ENCODE measurements at places on chromosomes 2 and 18.
A peak's percentile ranks its signal among the peaks of the same experiment; 100 is the strongest.

GRCh38 chr2:86337244-86337835 lies at the start of gene REEP1:
Gene REEP1, minus strand, starts transcription at chr2:86337626. Its CDS starts 116 bp downstream, at chr2:86337510.
- DNase-seq: no peak

DNA sequence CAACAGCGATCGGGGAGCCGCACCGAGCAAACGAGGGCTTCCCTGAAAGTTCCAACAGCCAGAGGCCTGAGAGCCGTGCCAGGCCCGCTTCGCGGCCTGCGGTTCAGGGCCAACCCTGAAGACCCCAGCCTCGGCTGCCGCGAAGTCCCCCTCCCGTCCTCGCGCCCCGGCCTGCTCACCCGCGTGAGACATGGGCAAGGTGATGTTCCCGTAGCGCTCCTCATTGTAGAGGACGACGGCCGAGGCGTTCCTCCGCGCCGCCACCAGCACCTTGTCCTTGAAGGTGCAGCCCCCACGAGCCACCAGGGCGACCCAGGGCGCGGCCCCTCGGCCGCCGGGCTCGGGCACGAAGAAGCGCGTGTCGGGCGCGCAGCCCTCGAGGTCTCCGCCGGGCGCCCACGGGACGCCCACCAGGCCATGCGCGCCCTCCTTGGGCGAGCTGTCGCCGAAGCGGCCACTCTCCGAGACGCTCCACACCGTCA lies 510 bp downstream of the RNF149 start:
- no peak for DNase-seq

- DNase-seq: no peak
Measured at GRCh38 chr2:209348433-209348832, 75.4 kb upstream of the MAP2 start.

GRCh38 chr2:120470041-120470965 lies 124.4 kb downstream of the INHBB start:
- no peak for DNase-seq

DNA sequence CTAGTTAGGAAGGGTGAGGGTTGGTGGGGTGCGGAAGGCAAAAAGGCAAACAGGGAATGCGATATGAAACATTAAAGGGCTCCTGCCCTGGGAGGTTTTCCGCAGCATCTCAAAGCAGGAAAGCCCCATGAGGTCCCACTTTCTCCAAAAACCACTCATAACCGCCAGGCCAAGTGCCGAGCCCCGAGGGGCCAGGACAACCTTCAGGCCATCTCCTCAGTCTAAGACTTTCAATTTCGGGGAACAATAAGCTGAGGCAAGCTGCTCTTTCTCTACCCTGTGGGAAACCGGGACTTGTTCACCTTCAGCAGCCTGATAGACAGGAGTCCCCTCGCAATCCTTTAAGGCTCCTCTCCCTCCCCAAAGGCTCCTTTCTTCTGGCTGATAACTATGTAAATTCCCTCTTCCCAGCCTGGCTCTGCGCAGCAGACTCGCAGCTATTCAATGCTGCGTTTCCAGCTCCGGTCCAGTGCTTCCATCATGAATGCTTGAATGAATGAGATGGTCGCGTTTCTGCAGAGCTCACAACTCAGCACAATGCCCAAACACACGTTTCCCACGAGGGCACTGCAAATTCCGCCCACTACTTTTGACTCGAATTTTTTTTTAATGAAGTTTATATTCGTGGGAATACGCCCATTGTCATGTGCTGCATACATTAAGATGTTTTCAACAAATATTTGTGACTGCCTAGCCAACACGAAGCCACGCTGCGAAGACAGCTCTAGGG lies 1.4 kb downstream of the LAMA1 start:
- no peak for DNase-seq

GRCh38 chr2:21819454-21819853 lies 695.7 kb downstream of the TDRD15 start:
- no peak for DNase-seq

GRCh38 chr18:8435376-8435775 lies 173.9 kb upstream of the RAB12 start:
- no peak for DNase-seq

- DNase-seq: no peak
Measured at GRCh38 chr2:227865291-227865690, 6.1 kb upstream of the DAW1 start.

- DNase-seq: peak; percentile 20
Measured at GRCh38 chr18:58044370-58045241, 580 bp downstream of the NEDD4L start.

DNA sequence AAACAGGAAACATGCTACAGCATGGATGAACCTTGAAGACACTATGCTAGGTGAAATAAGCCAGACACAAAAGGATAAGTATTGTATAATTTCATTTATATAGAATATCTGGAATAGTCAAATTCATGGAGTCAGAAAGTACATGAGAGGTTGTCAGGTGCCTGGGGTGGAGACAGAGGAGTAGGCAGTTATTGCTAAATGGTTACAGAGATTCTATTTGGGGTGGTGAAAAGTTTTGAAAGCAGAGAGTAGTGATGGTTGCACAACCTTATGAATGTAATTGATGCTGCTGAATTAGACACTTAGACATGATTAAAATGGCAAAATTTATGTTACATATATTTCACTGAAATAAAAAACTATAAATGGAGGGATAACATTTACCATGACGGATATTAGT lies 197.4 kb downstream of the VAPA start:
- DNase-seq: no peak
